B cell (primary cell): ENCODE measurements at places on chromosomes 3 and 15.

- peak; percentile 91 for DNase-seq
These were observed 71.5 kb upstream of the PLXNA1 start for GRCh38 chr3:126911162-126912026.

DNA sequence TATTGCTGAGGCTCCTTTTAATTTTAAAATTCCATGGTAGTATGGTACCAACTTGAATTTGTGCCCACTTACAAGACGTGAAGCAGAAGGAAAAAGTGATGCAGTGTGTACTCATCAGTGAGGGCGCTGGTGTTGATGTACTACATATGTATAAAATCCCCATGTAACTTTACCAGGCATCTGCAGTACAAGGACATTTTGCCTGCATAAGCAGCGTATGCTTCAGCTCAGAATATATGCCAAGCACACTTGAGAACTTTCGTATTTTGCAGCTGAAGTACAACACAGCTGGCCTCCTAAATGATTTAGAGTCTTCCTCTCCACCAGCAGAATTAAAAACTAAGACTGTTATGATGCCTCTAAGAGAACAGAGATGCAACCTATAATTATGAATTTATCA is 108.9 kb downstream of the RYR3 start:
- no peak for DNase-seq

DNA sequence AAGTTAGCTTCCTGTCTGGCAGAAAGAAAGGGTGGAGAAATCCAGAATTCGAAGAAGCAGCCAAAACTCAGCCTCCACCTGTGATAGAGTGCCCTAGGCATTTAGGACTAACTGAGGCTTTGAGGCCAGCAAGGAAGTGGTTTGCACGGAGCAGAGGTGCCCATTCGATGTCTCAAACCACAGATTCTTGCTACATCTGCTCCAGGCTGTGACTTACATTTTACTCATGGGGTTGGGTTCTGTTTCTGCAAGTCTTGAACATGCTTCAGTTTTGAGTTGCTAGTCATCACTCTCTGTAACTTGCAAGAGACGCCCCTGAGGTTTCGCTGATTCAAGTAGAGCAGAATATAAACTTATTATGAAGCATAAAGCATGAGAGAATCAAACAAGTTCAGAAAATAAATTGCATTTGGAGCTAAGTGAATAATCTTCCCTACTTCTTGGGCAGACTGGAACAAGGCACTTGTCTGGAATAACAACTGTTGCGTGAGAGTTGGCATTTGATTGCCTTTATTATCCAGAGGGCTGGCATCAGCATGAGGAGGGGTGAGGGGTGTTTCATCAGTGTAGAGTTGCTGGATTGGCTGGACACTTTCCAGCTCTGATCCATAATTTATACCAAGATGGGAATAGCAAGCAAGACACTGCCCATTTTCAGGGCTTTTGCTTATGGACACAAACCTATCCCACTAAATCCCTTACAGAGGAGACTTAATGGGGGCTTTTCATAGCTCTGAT is 256.5 kb downstream of the AGBL1 start:
- DNase-seq = no peak

DNA sequence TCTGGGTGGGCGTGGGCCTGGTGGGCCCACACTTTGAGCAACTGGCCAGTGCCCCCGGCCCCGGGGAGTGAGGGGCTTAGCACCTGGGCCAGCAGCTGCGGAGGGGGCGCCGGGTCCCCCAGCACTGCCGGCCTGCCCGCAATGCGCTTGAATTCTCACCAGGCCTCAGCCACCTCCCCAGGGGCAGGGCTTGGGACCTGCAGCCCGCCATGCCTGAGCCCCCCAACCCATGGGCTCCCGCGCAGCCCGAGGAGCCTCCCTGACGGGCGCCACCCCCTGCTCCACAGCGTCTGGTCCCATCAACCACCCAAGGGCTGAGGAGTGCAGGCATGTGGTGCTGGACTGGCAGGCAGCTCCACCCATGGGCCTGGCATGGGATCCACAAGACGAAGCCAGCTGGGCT is 484.3 kb downstream of the UNC13C start:
- no peak for DNase-seq

DNA sequence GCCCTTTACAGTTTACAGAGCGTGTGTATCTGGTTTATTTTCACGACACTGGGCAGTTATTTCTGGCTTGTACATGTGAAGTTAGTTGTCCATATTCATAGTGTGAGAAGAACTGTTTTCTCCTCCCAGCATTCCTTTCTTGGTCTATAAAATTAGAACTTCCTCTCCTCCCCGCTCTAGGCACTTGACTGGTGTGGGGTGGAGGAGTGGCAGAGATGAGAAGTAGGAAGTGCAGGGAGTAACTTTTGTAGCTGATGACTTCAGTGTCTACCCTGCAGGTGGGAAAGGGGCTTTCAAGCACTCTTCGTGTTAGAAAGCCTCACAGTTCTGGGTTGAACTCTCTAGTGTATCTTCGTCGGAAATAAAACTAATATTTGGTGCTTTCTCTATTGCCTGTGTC is 13.4 kb downstream of the APOD start:
- DNase-seq = no peak

DNA sequence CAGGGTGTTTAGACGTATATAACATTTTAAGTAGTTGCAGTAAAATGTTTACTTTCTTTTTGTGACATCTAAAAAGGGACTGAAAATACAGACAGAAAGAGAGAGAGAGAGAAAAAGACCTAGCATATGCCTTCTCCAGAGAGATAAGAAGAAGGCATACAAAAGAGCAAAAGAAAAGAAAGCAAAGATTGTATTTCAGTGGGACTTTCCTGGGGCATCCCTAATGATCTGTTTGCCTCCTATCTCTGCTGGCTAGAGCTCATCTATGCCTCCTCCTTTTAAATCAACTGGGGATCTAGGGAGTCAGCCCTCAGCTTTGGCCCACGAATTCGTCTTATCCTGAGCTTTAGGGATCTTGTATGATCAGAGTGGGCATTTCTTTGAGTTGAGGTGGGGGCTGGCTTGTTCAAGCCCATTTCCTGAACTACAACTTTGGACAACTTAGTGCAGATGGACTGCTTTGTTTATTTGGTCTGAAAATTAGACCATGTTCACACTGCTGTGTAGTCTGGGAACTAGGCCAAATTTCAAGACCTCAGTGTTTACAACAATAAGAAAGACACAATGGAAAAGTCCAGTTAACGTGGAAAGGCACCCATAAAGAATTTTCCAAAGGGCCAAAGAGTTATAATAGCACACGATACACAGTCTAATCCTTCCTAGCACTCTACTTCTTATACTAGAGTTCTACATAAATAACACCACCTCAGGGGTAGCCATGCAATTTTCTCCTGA is 61.0 kb downstream of the ATP8B4 start:
- no peak for DNase-seq

- no peak for DNase-seq
These were observed 254.2 kb upstream of the NR2F2 start for GRCh38 chr15:96076350-96076749.

GRCh38 chr3:100963041-100963440 is 30.2 kb downstream of the ABI3BP start:
- DNase-seq = no peak

- no peak for DNase-seq
These were observed 153.0 kb downstream of the UBE2E2 start for GRCh38 chr3:23356169-23356568.

DNA sequence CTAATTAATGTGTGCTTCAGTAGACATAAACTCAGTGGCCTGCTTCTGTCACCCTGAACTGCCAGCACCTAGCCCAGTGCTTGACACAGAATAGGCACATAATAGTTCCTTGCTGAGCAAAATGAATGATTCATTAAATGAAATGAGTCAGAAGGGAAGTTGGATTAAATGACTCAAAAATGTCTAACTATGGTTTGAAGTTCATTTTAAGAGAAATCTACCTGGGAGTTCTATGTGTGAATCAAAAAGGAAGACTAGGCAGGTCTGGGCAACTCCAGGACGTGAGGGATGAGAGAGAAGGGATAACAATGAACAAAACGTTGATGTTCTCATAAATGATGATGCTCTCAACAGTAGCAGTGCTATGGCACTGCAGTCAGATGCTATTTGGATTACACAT is 175.0 kb downstream of the CFAP20DC start:
- DNase-seq = no peak

- DNase-seq = no peak
These were observed 140.1 kb downstream of the STAC start for GRCh38 chr3:36520241-36521006.

- no peak for DNase-seq
These were observed 3.4 kb upstream of the DISP2 start for GRCh38 chr15:40354408-40355171.

DNA sequence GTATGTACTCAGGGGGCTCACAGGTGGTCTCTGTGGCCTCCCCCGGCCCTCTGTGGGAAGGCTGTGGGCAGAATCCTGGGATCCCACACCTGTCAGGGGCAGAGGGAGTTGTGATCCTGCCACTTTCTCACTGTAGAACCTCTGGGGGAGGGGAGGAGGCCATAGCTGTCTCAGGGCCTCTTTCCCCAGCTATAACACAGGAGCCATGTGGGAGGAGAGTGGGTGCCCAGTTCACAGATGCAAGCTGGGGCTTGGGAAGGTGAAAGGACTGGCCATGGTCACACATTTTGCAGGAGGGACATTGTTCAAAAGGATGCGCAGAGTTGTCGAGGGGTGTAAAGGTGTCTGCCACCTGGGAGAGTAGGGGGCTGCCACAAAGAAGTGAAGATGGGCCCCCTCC is 11.7 kb downstream of the MAPKAPK3 start:
- DNase-seq = no peak

- DNase-seq = no peak
These were observed 295.8 kb upstream of the LRRN1 start for GRCh38 chr3:3503411-3503810.

- DNase-seq = no peak
These were observed 16.4 kb upstream of the SLC35G2 start for GRCh38 chr3:136802481-136802996.

DNA sequence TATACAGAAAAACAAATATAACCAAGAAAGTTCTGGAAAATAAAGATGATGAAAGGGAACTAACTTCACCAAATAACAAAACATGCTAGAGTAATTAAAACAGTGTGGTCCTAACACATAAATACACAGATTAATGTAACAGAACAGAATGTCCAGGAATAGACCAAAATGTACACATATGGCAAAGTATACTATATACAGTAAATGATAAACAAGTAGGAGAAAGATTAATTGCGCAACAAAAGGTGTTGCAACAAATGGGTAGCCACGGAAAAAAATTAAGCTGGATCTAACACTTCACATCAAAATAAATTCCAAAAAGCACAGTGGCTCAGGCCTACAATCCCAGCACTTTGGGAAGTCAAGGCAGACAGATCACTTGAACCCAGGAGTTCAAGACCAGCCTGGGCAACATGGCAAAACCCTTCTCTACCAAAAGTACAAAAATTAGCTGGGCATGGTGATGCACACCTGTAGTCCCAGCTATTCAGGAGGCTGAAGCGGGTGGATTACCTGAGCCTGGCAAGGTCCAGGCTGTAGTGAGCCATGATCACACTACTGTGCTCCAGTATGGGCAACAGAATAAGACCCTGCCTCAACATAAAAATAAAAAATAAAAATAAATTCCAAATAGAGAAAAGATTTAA is 19.8 kb downstream of the SCAP start:
- DNase-seq = no peak

DNA sequence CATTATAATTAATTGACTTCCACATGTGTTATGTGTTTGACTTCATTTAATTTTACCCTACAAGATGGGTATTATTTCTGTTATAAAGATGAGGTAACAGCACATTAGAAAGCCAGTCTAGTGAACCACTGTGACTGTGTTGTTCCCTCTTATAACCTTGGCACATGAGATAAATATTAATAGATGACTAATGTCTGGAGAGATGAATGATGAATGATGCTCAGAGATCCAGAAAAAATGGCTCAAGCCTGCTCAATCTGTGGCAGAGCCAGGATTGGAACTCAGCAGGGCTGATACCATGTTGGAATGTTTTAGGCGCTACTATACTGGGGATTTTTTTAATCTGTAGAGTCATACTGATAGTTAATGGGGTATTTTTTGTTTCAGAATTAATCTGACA is 118.8 kb upstream of the PTX3 start:
- no peak for DNase-seq

DNA sequence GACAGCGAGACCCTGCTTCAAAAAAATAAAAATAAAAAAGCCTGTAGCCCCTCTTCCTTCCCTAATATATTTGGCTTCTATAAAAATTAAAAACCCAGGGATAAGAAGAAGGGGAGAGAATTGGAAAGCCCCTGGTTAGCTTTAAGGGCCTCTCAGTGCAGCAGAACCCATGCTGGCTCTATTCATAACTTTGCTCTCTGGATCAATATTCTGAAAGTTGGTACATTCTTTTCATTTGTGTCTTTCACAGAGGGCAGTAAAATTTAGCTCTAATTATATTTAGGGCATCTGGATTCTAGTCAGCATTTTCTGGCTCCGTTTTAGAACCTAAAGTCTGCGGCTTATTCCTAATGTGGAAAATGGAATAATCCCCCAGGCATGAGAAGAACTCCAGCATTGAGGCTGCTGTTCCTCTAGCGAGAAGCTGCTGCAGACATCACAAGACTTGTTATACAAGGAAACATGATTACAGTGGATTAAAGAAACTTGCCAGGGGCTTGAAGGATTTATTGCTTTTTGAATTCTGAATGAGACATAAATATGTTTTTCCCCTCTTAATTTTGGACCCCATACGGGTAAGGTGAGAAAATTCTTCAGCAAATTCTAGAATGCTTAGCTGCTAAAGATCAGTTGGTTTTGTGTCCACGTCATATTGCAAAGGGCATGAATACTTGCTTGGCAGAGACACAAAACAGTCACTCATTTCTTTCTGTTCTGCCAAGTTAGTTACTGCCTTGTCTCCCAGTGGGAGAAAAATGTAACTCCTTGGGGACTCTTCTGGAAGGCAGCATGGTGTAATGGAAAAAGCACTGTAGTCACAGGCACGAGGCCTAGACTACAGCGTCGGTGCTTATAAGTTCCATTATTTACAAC is 177.7 kb downstream of the VGLL4 start:
- no peak for DNase-seq

DNA sequence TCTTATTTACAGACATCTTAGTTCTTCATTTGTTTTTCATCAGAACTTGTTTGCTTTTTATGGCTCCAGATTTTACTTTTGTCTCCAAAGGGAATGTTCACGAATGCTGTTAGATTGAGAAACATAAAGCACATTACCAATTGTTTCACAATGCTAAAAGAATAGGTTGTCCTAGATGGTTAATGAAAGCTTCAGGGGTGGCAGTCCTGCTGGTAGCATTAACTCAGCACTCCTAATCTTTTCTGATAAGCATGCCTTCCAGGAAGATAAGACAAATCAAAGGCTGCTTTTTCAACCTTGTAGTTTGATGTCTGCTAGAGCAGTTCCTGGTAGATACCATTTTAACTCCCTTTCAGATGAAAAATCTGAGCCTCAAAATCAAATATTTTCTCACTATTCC is 619.4 kb downstream of the PYDC2 start:
- DNase-seq = no peak
